Fibroblast of the aortic adventitia (primary cell): ENCODE measurements at places on chromosomes 16 and 17. TPM values are rescaled to one million over a fixed set of nuclear protein-coding genes. Genes with fewer than 3 reads are reported as not detected.

SENP3 gene
- total RNA-seq, result 14.6 and 60.4 TPM in 2 replicates

ASPA gene
- 1.9 and 9.7 TPM in 2 replicates for total RNA-seq

PPM1E gene
- 0.41 and 0.45 TPM in 2 replicates for total RNA-seq

PRSS53 gene
- 1.6 and 2.8 TPM in 2 replicates for total RNA-seq

MMP15 gene
- total RNA-seq, result 1.3 and 2.4 TPM in 2 replicates

MAP2K6 gene
- total RNA-seq, result 2.0 and 3.4 TPM in 2 replicates

HGS gene
- 89.0 and 94.7 TPM in 2 replicates for total RNA-seq

MARCHF10 gene
- total RNA-seq, result 0.09 TPM in 1 of 2 replicates, not detected in the other

ARL5C gene
- total RNA-seq, result 2.1 TPM in 1 of 2 replicates, not detected in the other

PERCC1 gene
- total RNA-seq, result not detected in 2 replicates

ZFHX3 gene
- total RNA-seq, result 4.8 and 8.1 TPM in 2 replicates

SLC26A11 gene
- total RNA-seq, result 8.5 and 12.2 TPM in 2 replicates

ZNF624 gene
- 6.2 and 9.2 TPM in 2 replicates for total RNA-seq

WDR59 gene
- total RNA-seq, result 21.7 and 22.4 TPM in 2 replicates

CDK3 gene
- total RNA-seq, result 1.1 TPM in 1 of 2 replicates, not detected in the other

PIK3R5 gene
- total RNA-seq, result not detected in 2 replicates

TMEM88 gene
- total RNA-seq, result 0.18 TPM in 1 of 2 replicates, not detected in the other

VMO1 gene
- total RNA-seq, result 0.27 and 4.9 TPM in 2 replicates

PHF12 gene
- total RNA-seq, result 25.7 and 58.1 TPM in 2 replicates

CACNG3 gene
- not detected in 2 replicates for total RNA-seq

CNGB1 gene
- not detected in 2 replicates for total RNA-seq

NT5C3B gene
- 38.5 and 93.2 TPM in 2 replicates for total RNA-seq

BMERB1 gene
- total RNA-seq, result 64.3 and 105 TPM in 2 replicates

TP53TG3 gene
- total RNA-seq, result not detected in 2 replicates

CCL8 gene
- not detected in 2 replicates for total RNA-seq

PRSS22 gene
- not detected in 2 replicates for total RNA-seq

B3GNT9 gene
- 37.0 and 42.4 TPM in 2 replicates for total RNA-seq

GSG1L gene
- not detected in 2 replicates for total RNA-seq

NOD2 gene
- total RNA-seq, result not detected in 2 replicates
